ENCODE measurements at places on chromosomes 1 and 21.

GRCh38 chr1:236377832-236378535 lies 16.1 kb upstream of the EDARADD start:
- no peak for DNase-seq

DNA sequence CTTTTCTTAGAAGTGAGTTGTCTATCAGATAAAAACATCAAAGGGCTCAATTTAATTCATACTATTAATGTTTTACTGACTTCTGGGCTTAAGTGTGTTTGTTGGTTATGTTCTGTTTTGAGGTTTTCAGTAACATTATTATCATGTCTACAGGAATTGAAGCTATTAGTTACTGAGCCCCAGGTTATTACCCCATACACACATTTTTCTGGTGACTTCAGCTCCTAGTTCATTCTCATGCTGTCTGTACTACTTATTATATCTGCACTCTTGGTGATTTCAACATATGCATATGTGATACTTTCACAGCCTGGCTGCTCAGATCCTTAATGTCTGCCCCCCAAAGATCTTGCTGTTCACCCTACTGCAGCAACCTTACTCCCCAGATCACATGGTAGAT lies 27.0 kb upstream of the SGIP1 start:
- DNase-seq = no peak

DNA sequence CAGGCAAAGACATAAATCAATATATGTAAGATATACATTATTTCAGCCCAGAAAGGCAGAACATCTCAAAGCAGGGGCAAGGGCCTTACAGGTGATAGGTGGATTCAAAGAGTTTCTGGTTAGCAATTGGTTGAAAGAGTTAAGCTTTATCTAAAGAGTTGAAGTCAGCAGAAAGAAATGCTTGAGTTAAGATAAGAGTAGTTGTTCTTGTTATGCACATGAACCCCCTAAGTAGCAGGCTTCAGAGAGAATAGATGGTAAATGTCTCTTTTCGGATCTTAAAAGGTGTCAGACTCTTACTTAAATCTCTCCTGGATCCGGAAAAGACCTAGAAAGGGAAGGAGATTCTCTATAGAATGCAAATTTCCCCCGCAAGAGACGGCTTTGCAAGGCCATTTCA lies 8.3 kb upstream of the ZBTB40 start:
- no peak for DNase-seq

GRCh38 chr21:42269386-42269785 lies 45.8 kb downstream of the TFF3 start:
- DNase-seq = no peak

GRCh38 chr1:62809788-62810187 lies 25.9 kb downstream of the ATG4C start:
- DNase-seq = no peak

DNA sequence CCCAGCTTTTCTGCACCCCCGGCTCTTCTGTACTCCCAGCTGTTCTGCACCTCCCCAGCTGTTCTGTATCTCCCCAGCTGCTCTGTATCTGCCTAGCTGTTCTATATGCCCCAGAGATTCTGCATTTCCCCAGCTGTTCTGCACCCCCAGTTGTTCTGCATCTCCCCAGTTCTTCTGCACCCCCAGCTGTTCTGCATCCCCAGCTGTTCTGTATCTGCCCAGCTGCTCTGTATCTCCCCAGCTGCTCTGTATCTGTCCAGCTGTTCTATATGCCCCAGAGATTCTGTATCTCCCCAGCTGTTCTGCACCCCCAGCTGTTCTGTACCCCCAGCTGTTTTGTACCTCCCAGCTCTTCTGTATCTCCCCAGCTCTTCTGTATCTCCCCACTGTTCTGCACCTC lies 41.1 kb downstream of the UMODL1 start:
- DNase-seq = no peak

- no peak for DNase-seq
Observed at GRCh38 chr21:41771625-41771945, 4.7 kb upstream of the RIPK4 start.

GRCh38 chr1:230216896-230217295 lies 149.9 kb downstream of the GALNT2 start:
- DNase-seq = no peak

Data from AG04449 (cell line).